ENCODE measurements at places on chromosomes 6 and 20.

GRCh38 chr20:49646126-49646525, 67.6 kb downstream of the B4GALT5 start:
- peak; percentile 77 for DNase-seq

DNA sequence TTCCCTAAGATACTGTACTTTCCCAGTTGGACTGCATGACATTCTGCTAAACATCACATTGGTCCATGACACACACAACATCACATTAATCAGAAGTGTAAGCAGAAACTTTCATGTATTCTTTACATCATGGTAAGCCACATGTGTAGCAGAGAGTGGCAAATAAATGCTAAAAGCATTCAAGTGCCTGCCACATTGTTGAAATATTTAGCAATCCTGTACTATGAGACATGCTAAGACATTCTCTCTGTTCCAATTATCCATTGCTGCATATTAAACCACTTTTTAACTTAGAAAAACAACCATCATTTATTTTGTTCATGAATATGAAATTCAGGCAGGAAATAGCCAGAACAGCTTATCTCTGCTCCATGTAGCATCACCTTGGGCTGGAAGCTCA, 207.7 kb upstream of the GJE1 start:
- DNase-seq = no peak

DNA sequence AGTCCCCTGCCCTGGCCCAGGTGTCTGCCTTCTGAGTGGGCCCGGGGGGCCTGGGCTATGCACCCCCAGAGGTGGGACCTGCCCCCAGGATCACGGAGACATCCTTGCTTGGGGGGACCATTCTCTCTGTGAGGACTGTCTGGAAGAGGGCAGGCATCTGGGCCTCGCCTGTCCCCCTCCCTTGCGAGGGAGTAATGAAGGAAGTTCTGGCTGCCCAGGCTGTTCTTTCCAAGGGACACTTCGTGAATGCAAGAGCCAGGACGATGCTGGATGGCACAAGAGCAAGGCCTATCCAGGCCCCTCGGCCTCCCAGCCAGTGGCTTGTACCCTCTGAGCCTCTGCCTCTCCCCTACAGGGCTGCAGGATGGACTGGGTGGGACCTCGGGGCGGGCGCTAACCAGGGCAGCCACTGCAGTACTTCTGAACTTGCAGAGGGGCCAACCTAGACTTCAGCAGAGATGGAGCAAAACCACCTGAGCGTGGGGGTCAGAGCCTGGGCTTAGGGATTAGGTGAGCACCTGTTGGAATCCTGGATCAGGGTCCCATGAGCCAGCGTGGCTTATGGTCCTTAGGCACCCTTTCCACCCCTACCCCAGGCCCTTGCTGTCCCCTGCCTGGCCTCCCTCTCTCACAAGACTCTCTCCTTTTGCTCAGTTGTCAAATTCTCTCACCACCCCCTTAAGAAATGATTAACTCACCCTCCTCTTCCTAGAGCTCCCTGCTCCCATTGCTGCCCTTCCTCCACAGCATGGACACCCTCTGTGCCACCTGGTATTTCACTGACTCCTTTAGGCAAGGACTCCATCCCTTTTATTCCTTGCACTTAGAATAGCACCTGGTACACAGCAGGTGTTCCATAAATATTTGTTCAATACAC, 53.2 kb downstream of the CTCFL start:
- no peak for DNase-seq

- DNase-seq = no peak
Measured at GRCh38 chr20:40441771-40442170, 247.3 kb downstream of the MAFB start.

DNA sequence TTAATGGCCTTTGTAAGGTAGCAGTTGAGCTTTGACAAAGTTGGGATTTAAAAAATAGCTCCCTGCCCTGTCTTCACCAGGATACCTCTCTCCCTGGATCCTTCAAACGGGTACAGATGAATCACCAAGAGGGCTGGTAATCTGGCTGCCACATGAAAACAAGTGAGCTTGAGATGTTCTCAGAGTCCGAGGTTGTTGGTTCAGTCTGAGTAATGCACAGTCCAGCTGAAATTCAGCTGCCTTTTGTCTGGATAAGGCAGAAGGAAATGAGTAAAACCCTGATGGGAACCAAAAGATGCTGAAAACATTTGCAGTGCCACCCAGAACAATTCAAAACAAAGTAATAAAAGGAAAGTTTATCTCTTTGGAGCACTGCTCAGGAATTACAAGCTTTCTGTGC, 86.8 kb downstream of the GJA1 start:
- peak; percentile 98 for DNase-seq

DNA sequence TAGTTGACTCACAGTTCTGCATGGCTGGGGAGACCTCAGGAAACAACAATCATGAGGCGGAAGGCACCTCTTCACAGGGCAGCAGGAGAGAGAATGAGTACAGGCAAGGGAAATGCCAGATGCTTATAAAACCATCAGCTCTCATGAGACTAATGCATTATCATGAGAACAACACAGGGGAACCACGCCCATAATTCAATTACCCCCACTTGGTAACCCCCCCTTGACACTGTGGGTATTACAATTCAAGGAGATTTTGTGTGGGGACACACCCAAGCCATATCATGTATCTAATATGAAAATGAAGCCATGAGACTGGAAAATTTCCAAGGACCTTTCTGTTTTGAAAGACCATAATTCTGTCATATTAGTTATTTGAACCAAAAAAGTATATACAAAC, 342.4 kb upstream of the PLCB4 start:
- DNase-seq = no peak

- no peak for DNase-seq
Measured at GRCh38 chr6:114362957-114363356, 20.1 kb upstream of the HS3ST5 start.

GRCh38 chr6:26175428-26176181, 88.4 kb downstream of the HFE start:
- peak; percentile 56 for DNase-seq

- no peak for DNase-seq
Measured at GRCh38 chr6:76422511-76423213, 350.2 kb upstream of the IMPG1 start.

DNA sequence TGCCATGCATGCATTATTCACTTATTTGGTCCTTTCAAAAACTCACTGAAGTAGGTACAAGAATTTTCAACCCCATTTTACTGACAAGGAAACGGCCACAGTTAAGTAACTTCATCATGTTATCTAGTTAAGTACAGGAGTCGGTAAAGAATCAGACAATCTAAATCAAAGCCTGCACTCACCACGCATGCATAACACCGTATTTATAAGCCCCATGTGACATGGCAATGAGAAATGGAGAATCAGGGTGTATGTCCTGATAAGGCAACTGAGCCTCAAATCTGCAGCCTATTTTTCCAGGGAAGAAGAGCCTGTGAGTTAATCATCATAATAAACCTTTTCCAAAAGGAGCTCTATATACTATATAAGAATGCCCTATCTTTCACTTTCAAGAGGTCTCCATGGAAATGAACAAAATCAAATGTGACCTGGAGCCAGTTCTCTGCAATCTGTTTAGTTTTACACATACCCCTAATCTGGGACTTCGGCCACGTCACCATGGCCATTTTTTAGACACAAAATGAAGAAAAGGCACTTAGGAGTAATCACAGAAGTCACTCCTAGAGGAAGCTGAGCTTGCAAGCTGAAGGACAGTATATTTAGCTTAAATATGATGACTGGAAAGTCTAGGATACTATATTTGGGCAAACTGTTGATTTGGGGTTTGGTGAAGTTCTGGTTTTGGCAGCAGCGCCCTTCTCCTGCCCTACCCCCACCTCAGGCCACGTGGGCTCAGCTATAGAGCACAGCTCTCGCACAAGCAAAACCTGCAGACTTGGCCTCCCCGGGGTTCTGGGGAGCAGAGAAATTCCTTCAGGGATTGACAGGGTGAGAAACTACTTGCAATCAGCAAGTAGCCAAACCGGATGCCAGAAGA, 19.2 kb downstream of the TRAM2 start:
- DNase-seq = peak; percentile 44

- no peak for DNase-seq
Measured at GRCh38 chr6:46376562-46377061, 114.6 kb downstream of the RCAN2 start.

DNA sequence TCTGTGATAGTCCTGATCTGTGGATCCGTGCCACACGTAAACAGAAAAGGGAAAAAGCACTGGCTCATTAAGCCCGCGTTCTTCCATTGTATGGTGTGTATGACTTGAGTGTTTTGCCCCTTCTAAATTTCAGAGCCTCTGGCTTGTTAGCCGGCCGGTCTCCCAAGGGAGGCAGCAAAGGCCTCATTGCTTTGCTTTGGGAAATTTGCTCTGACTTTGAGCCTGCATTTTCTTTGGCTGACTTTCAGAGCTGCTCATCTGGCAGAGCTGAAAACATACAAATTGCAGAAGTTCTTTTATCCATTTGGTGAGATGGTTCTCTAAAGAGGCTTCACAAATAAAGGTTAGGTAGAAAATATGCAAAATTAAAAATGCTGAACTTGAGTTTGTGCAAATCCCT, 123.0 kb downstream of the UTRN start:
- peak; percentile 35 for DNase-seq

- no peak for DNase-seq
Measured at GRCh38 chr20:63212792-63213191, 3.1 kb downstream of the YTHDF1 start.

- DNase-seq = no peak
Measured at GRCh38 chr6:118012944-118013343, 105.9 kb downstream of the SLC35F1 start.

- peak; percentile 66 for DNase-seq
Measured at GRCh38 chr6:79438030-79438429, 99.2 kb downstream of the LCA5 start.

DNA sequence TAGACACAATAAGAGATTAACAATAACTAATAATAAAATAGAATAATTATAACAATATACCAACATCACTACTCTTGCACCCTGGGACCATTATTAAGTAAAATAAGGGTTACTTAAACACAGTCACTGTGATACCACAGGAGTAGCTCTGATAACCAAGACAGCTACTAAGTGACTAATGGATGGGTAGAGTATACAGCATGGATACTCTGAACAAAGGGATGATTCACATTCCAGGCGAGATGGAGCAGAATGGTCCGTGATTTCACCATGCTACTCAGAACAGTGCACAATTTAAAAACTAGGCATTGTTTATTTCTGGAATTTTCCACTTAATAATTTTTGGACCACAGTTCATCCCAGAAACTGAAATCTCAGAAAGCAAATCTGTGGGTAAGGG, 80.0 kb upstream of the FUT9 start:
- DNase-seq = no peak

GRCh38 chr6:154258064-154258757, 98.4 kb downstream of the IPCEF1 start:
- no peak for DNase-seq

GRCh38 chr20:25310921-25311728, 63.2 kb downstream of the PYGB start:
- peak; percentile 69 for DNase-seq

DNA sequence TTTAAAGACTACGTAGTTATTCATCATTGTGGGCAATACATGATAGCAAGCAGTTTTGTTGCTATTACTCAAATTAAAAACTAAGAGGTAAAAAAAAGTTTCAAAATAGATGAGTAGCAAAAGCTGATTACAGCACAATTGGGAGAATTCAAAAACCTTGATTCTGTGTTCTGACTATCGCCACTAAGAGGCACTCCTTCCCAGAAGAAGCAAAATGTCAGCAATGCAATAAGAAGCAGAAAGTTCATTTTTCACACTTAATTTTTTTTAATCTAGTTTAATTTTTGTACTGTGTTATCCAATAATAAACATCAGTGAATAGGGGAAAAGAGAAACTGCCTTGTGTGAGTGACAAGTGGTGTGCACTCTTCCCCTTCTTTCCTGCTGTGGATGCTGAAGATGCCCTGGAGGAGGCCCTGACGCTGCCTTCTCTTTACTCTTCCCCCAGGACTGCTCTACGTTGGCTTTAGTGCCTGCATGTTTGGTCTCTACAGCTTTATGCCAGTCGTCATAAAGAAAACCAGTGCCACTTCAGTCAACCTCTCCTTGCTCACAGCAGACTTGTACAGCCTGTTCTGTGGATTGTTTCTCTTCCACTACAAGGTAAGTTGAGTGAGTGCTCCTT, 263.2 kb upstream of the PLN start:
- DNase-seq = no peak

DNA sequence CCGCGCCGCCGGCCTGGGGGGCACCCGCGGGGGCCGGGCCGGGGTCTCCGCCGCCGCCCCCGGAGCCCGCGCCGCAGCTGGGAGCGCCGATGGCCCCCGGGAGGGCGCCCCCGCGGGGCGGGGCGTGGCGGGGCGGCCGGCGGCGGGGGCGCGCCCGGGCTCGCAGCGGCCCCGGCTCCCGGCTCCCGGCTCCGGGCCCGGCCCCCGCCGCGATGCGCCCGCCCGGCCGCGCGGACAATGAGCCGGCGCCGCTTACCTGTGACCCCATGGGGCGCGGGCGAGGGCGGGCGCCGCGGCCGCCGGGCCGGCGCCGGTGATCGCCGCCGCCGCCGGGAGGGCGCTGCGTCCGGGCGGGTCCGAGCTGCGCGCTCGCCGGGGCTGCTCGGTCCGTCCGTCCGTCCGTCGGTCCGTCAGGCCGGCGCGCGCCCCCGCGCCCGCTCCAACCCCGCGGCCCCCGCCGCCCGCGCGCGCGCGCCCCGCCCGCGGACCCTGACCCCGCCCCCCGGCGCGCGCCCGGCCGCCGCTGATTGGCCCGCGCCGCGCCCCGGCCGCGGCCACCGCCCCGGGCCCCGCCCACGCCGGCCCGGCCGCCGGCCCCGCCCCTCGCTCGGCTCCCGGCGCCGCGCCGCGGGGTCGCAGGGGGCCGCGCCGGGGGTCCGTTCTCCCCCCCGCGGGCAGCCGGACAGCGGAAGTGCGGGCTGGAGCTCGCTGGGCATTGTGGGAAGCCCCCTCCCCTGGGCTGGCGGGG, at the start of gene ZBTB46:
Gene ZBTB46 (minus strand): TSS at position 424 of the 748 bp plus-strand sequence. CDS start 40,507 bp downstream, outside the sequence.
- no peak for DNase-seq
